Astrocyte of the spinal cord (primary cell): ENCODE measurements at places on chromosomes 2 and 18.

DNA sequence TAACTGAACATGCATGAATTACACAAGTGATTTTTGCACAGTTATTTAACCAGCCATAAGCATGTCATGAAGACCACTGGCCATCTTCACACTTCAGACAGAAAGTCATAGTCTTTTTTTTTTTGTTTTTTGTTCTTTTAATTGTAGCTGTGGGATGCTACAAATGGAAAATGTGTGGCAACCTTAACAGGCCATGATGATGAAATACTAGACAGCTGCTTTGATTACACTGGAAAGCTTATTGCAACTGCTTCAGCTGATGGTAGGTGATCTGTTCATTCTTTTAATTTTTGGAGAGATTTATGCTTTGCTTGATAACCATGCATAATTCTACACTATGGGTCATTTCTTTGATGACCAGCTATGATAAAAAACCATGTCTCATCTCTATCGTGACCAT is 35.6 kb downstream of the DAW1 start:
- DNase-seq: no peak

DNA sequence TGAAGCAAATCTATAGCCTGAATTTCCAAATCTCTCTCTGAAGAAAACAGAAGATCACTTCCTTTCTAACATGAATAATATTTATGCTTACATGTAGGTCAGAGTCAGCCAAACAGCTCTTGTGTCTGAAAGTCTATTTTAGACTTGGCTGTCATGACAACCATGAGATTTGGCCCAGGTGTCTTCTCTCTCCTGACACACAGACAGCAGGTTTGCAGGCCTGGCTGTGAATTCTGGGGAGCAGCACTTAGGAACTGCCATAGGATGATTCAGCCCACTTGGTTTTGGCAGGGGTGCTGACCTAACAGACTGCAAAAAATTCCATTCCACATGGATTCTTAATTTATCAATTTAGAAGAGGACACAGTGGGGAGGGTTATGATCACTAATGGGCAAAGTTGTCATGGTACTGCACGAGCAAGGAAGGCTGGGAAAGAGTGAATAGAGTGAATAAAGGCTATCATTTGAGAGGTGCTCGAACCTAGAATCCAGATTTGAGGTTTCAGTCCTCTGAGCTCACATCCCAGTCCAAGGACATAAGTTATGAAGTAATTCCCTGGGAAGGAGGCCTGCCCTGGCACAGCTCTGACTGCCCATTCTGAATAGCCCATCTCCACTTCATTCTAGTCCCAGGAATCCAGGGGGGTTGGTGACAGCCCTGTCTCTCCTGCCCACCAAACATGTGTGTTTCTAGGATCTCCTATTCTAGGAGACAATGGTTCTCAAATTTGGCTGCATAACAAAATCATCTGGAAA is 453.9 kb upstream of the TRIB2 start:
- peak; percentile 52 for DNase-seq

DNA sequence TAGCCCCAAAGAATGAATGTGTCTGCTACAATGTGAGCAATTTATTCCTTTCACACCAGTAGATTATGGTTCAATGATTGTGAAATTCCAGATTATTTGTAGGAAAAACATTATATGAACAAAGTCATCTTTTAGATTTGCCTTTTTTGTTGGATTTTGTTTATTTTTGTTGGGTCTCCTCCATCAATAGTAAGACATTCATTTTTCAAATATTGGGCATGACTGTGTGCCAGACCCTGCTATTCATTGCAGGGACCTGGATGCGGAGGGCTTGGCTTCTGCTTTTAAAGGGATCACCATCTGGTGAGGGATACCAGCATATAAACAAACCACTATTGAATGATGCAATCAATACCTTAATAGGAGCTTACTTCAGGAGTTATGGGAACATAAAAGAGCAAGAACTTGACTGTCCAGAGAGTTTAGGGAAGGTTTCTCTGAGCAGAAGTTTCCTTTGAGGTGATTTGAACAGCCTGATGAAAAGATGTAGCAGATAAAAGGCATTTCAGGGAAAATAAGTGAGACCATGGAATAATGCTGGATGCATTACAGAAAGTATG is 486.7 kb downstream of the EPHA4 start:
- DNase-seq: no peak

DNA sequence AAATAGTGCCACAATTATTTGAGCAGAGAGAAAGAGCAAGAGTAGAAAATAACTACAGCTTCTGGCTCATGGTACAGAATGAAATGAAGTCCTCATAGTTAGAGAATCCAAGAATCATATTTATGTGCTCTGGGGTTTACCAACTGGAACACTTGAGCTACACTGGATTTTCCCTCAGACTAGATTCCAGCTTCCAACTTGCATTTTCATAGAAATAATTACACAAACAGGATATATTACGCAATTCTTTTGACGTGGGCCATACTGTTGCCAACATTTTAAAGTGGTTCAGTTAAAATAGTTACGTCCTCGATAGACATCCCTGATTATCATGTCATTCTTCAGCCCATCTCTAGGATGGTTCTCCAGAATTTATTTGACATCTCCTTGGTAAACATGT is 129.2 kb downstream of the ETAA1 start:
- no peak for DNase-seq

GRCh38 chr2:149200109-149200520 is 130.3 kb upstream of the LYPD6 start:
- no peak for DNase-seq

DNA sequence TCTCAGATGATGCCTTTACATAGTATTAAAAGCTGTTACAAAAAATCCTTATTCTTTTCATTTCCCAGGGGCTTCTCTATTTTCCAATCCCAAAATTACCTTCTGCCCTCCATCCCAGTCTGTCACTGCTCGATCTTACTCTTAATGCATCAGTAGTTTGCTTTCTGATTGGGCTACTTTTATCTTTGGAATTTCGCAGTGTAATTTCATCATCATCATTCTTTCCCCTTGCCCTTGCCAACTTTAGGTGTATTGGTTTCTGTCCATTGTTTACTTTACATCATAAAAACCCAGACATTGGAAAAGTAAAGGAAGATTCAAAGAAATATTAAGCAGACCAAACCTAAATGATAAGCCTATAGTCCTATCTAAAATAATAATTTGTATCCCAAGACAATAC is 457.2 kb downstream of the PIK3C3 start:
- no peak for DNase-seq

- peak; percentile 93 for DNase-seq
Observed at GRCh38 chr2:97868986-97869721, 126.6 kb downstream of the TMEM131 start.

DNA sequence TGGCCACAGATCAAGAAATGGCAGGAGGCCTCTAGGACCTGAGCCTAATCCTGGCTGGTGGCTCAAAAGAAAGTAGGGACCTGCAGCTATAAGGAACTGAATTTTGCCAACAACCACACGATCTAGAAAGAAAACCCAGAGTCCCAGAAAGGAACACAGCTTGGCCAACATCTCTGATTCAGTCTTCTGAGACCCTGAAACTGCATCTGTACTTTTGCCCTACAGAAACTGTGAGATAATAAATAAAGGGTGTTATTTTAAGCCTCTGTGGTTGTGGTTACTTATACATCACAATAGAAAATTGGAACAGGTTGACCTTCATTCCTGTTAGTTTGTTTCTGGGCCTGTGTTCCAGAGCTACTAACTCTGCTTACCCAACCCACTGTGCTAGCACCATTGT is 356.8 kb upstream of the ST6GAL2 start:
- DNase-seq: no peak

GRCh38 chr2:133200684-133201421 is 367.4 kb downstream of the NCKAP5 start:
- DNase-seq: peak; percentile 90

DNA sequence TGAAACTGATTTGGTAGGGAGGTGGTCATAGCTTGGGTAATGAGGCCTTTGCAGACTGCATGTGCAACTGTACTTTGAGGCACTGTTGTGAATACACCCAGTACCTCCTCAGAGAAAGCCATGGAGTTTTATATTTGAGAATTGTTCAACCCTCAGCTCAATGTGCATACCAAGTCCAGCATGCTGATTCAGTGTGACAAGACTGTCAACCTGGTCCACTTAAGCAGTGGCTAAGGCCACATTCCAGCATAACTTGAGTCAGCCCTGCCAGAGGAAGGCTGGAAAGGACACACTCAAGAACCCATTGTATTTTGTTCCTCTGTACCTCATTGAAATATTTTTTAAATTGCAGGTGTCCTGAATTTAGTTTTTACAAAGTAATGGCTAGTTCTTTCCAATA is 121.8 kb upstream of the HNMT start:
- DNase-seq: no peak

GRCh38 chr2:143132355-143132754 is 3.1 kb downstream of the ARHGAP15 start:
- DNase-seq: no peak
